Ureter (tissue), 1 donor: ENCODE measurements at places on chromosomes 7 and 10.

DNA sequence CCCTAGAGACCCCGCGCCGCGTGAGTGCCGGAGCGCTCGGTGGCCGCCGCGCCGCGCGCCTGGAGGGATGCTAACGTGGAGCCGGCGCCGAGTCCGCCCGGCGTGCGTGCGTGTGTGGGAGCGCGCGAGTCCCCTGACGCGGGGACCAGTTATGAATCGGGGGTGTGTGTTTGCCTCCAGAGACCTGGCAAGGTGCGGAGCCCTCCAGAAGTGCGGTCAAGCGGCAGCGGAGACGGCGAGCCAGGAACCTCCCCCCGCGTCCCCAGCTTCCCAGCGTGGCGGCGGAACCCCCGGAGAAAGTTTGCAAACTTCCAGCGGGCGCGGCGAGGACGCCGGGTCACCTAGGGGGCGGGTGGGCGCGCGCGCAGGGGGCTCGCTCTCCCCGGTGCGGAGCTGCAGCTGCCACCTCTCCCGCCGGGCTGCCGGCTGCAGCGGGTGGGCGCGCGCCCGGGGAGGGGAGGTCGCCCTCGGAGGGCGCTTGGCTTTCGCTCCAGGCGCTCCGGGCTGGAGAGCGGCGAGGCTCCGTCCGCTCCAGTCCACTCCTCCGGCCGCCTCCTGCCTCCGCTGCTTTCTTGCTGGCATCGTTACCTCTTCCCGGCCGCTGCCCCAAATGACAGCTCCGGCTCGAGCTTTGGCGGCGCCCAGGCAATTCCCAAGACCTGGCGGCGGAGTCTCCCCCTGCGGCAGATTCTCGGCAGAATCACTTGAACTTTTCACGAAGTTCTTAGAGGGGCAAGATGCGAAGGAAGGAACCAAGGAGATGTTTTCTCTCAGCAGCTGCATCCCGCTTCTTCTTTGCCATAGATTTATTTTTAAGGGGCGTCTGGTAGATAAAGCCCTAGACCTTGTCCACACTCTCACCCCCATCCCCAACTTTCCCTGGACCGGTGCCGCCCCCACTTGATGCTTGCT is 2.3 kb upstream of the CREB5 start:
- no peak for DNase-seq

DNA sequence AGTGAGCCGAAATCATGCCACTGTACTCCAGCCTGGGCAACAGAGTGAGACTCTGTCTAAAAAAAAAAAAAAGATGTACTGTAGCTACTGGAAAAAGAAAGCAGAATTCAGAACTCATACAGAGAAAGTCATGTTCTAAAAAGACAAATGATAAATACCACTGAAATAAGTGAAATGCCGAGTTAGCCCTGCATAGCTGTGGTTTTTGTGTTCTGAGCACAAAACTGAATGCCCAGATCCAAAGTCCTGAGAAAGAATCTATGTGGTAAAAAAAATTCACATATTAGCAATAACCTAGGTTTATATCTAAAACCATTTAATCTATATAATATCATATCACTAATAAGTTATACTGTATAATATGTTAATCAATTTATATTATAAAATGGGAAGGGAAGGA is 29.3 kb upstream of the HECW1 start:
- DNase-seq, result no peak

- peak; percentile 95 for DNase-seq
Observed at GRCh38 chr10:110007701-110008517, at the start of gene ADD3. ADD3 (plus strand) TSS chr10:110007984; CDS start chr10:110100654, 92,670 bp downstream.

- no peak for DNase-seq
Observed at GRCh38 chr10:44380829-44381600, 3.9 kb downstream of the CXCL12 start.

GRCh38 chr7:132518102-132518838 is 58.0 kb downstream of the PLXNA4 start:
- DNase-seq, result no peak

GRCh38 chr10:92278996-92279696 is 11.7 kb downstream of the CPEB3 start:
- DNase-seq, result no peak

GRCh38 chr7:135207406-135208101 is 3.8 kb downstream of the WDR91 start:
- no peak for DNase-seq

DNA sequence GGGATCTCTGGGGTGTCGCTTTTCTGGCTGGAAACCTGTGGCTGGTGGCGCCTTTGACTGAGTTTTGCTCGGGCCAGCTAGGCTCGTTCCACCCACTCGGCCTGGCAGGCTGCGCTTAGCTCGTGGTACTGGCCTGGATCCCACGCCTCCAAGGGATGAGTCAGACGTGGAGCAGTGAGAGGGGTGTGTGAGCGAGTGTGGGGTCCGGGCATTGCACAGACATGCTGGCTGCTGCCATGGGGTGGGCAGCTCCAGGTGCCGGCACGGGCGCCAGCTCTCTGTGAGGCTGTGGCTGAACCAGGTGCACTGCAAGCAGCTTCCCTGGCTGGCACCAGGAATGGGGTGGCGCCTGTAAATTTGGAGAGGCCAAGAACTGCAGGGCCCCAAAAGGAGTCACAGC is 63.1 kb upstream of the CACNA2D1 start:
- DNase-seq, result no peak

DNA sequence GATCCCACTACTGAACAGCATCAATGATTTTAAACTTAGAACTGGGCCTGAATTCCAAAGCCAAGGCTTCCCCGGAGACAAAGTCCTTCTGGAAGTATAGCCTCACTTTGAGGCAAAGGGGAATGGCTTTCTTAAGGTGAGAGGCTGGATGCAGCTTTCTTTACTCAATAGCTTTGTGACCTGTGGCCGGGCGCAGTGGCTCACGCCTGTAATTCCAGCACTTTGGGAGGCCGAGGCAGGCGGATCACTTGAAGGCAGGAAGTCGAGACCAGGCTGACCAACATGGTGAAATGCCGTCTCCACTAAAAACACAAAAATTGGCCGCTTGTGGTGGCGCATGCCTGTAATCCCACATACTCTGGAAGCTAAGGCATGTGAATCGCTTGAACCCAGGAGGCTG is 3.2 kb upstream of the FGFR2 start:
- no peak for DNase-seq

DNA sequence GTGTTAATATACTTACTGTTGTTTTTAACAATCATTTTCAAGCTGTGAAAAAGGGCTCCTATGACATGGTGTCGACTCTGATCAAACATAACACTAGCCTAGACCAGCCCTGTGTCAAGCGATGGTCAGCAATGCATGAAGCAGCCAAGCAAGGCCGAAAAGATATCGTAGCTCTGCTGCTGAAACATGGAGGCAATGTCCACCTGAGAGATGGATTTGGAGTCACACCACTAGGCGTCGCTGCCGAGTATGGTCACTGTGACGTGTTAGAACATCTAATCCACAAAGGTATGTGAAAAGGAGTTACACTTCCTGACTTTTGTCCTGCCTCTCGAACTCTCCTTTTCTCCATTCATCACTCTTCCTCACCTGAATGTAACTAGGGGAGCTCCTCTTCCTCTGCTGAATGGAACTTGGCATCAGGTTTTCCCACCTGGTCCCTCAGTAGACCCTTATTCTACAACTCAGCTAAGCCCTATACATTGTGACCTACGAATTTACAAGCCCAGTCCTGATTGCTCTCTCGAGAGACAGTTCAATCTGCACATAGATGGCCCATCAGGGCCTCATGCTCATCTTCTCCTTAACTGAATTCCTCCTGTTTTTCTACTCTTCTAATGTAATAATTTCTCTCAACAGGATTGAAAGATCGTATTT is 23.0 kb downstream of the ASB15 start:
- DNase-seq, result no peak

DNA sequence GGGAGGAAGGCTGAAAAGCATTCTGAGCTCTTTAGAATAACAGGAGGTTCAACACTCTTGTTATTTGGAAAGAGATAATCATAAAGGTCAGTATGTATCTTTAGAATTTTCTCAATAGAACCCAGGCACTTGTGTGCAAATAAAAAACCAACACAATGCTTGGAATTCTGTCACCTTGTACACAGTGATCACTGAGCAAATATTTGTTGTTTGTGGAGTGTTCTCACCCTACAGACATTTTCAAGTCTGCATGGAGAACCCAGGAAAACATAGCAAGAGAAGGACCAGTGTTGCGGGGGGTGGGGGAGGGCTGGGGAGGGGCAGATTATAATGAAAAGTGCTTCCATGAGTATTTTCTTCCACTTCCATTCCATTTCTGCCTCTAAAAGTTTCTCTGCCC is 87.4 kb downstream of the FAM107B start:
- no peak for DNase-seq

- DNase-seq, result no peak
Observed at GRCh38 chr10:82245906-82246560, 371.0 kb downstream of the NRG3 start.

DNA sequence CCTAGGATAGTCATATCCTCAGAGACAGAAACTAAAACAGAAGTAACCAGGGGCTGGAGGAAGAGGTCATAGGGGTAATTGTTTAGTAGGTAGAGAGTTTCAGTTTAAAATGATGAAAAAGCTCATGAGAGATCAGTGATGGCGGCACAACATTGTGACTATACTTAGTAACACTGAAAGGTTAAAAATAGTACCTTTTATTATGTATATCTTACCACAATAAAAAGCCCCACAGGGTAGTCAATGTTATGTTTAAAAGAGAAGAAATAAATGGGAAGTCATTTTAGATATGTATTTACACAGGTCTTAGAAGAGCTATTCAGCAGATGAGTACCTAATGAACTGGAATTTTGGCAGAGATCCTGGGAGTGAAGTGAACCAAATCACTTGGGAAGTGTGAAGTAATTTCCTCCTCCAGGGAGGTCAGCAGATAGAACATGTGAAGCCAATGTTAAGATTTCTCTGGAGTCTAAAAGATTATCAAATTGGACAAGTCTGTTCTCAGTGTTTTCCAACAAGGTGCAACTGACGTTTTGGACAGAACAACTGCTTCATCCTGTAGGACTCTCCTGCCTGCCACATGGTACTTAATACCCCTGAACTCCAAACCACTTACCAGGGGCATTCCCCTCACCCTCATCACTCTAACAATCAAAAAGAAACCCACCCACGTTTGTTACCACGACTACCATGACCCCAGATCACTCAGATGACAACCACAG is 6.4 kb downstream of the CDCA7L start:
- DNase-seq, result no peak

DNA sequence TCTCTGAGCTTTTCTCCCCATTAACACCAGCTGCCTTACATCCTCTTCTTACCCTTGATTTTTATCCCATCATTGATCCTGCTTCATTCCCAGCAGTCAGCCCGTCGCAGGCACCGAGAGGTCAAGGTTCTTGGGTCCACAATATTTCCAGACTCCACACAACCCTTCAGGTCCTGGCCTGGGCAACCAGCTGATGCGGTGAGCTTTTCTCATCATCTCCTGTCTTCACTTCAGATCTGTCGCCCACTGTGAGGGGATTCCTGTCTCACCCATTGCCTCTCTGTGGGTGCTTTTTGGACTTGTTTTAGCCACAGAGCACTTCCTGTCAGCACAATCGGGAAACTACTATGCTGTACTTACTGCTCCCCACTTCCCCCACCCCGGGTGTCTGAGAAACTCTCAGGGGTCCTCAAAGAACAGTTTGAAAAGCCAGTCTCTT is 8.4 kb upstream of the PVRIG start:
- DNase-seq, result no peak

DNA sequence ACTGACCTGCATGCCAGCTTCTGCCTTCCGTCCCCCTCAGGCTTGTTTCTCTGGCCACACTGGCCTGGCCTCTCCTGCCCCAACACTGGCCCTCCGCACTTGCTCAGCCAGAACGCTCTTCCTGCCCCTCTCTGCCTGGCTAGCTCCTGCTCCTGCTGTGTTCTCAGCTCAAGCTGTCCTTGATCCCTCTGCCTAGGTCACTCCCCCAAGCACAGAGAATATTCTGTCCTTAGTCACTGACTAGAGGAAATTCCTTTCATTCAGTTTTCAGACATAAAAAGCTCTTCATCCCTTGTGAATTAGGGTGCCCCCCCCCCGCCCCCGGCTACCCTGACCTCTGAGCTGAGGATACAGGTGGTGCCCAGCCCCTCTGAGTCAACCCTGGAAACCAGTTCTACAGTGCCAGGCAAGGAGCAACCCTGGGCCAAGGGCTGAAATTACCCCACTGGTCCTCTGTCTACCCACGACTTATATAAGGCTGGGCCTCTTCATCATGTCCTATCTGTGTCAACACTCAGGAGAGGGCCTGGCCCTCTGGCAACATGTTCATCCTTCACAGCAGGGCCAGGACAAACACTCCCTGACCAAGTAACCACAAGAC is 6.6 kb upstream of the SGPL1 start:
- no peak for DNase-seq

- no peak for DNase-seq
Observed at GRCh38 chr7:37683246-37684120, at the start of gene GPR141. GPR141 (plus strand) TSS chr7:37683766; CDS start chr7:37740394, 56,628 bp downstream.

GRCh38 chr10:118534136-118534535 is 61.3 kb downstream of the PRLHR start:
- DNase-seq, result no peak

- DNase-seq, result peak; percentile 31
Observed at GRCh38 chr7:43791-44540, 148.4 kb upstream of the FAM20C start.

DNA sequence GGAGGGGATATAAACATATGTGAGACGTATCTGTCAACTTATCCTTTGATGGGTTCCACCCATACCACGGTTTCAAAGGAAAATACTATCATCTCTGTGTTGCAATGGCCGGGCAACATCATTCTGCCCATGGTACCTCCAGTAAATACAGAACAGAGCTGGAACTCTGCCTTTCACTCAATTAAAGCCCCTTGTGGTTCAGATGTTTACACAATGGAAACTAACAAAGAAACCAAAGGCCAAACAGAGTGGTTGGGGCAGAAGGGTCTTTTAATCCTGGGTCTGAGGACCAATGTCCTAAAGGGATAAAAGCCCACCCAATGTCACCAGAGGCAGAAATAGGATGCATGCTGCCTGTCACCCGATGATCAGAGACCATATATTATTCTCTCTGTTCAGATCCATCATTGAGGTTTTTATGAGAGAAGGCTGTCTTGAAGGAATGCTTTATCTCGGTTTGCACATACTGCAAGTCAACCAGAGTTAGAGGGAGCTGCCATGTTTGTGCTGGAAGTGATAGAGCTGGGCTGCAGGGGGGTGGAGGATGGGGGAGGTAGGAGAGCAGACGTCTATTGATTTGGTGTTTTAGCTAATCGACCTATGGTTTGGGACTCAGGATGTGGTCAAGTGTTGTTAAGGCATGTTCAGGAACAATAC is 105.4 kb upstream of the FRMD4A start:
- no peak for DNase-seq

DNA sequence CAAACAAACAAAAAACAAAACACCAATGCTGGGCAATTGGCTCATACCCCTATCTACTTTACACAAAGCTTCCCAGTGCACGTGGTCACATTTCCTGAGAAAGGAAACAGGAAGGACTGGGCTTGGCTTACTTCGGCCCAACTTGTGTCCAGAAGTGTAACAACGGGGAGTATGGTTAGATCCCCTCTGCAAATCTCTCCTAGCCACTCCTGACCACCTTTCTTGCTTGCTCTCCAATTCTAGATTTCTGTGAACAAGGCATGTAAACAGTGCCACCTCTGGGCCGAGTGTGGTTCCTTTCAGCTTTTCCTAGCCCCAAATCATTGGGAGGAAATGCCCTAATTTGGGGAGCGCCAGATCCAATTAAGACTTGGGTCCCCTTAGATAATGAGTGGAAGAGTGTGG is 21.0 kb upstream of the FRAT2 start:
- no peak for DNase-seq
